ENCODE measurements at places on chromosomes 16 and 17.

DNA sequence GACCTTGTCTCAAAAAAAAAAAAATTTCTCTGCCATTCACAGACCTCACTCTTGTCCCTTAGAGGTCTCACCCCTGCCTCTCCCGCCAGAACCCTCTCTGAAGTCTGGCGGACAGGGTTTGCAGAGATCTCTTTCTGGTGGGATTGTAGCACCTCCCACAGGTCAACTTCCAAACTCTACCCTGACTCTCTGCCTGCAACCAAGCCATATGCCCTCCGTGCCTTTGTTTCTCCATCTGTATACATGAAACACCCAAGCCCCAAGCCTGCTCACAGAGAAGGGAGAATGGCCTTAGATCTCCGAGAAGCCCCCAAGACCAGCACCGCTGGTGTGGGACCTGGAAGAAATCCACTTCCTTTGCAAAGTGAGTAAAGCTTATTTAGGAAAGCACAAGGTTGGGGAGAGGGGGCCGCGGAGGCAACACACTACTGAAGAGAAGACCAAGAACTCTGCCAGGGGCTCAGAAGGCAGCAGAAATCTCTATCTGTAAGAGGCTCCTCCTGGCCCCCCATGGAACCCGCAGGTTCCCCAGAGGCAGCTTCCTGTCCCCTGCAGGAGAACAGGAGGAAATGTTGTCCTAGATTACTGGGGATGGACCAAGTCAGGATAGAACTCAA, 219.9 kb downstream of the C16orf78 start:
- H3K4me3 ChIP-seq: no peak overlapping the region
- peaks cover 67% of the 10 kb centered on the region for H3K4me1 ChIP-seq
- peaks cover 14% of the 10 kb centered on the region for H3K27me3 ChIP-seq
- no peaks in the 10 kb centered on the region for H3K36me3 ChIP-seq
- H3K27ac ChIP-seq: peak overlapping the region; percentile 69

DNA sequence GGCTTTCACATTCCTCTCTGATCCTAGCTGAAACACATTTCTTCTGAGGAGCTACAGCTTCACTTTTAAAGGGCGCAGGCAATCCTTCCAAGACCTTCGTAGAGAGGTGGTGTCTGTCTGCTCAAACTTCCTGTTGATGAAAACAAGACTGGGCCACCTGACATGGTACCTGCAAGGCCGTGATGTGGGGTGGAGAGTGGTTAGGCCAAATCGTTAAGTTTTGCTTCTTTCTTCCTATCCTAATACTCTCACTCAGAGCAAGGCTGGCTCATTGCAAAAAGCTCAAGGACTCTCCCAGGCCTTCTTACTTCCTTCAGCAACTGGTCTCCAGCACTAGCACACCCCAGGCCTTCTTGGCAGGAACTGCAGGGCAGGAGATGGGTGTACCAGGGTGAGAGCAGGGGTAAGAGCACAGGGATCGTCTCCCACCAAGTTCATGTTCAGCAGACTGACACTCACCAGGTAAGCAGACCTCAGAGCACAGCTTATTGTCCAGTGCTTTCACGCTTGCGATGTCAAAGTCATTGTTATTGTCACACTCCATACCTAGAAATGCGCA, 10.9 kb upstream of the FOXJ1 start:
- H3K27me3 ChIP-seq: no peaks in the 10 kb centered on the region
- no peak overlapping the region for H3K4me3 ChIP-seq
- DNase-seq: no peak
- no peak overlapping the region for H3K27ac ChIP-seq
- peaks cover 31% of the 10 kb centered on the region for H3K4me1 ChIP-seq

DNA sequence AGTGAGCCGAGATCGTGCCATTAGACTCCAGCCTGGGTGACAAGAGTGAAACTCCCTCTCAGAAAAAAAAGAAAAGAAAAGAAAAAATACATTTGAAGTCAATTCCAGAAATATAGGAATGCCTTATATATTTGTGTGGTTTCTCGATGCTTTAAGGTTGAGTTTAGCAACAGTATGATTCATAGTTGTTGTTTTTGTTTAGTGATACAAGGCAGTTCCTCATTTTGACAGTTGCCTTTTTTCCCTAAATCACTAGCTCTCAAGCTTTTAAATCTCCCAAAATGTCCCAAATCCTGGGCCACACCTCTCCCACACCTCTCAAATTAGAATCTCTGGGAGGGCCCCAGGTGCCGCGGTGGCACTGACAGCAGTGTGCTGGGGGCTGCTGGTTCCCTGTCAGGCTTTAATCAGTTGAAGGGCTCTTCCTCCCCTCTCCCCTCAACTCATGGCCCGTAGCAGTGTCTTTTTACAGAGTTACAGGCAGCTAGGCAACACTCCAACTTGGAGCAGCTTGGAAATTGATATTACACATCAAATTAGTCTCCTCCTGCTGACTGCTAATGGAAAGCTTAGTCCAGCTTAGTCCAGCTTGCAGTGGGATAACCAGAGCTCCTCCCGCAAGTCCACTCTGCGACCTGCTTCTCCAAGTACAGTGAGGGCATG, 58.4 kb downstream of the EPN2 start:
- no peaks in the 10 kb centered on the region for H3K36me3 ChIP-seq
- no peak overlapping the region for H3K27ac ChIP-seq
- H3K4me1 ChIP-seq: peaks cover 2% of the 10 kb centered on the region

- H3K36me3 ChIP-seq: no peaks in the 10 kb centered on the region
- no peak overlapping the region for H3K27ac ChIP-seq
- no peak for DNase-seq
- peaks cover 2% of the 10 kb centered on the region for H3K27me3 ChIP-seq
- H3K4me1 ChIP-seq: no peaks in the 10 kb centered on the region
Observed at GRCh38 chr16:21566891-21567414, 32.4 kb upstream of the METTL9 start.

DNA sequence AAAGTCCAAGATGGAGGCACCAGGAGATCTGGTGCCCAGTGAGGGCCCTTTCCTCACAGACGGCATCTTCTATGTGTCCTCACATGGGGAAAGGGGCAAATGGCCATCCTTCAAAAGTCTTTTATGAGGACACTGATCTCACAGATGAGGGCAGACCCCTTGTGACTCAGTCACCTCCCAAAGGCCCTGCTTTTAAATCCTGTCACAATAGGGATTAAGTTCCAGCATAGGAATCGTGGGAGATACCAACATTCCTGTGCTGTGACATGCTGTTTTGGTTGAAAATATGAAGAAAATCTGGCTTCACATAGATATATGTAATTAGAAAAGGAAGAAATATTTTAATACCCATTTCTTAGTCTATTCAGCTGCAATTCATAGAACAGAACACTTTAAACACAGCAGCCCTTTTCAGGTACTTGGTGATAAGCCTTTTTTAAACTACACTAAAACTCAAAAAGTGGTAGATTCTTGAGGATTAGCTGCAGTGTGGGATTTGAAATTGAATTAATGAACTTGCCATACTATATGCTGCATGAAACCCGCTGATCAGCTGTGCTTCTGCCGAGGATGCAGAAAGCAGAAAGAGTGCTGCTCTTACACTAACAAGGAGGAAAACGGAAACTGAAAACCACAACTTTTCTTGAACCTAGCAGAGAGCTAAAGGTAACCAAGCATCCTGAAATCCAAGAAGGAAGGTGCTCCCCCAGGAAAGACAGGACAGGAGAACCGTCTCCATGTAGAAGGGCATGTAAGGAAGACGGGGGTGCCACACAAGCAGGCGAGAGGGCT, 32.7 kb downstream of the VPS53 start:
- DNase-seq: no peak
- no peak overlapping the region for H3K27ac ChIP-seq
- peaks cover 6% of the 10 kb centered on the region for H3K36me3 ChIP-seq
- H3K27me3 ChIP-seq: no peaks in the 10 kb centered on the region
- H3K4me1 ChIP-seq: peaks cover 4% of the 10 kb centered on the region
- no peak overlapping the region for H3K4me3 ChIP-seq

DNA sequence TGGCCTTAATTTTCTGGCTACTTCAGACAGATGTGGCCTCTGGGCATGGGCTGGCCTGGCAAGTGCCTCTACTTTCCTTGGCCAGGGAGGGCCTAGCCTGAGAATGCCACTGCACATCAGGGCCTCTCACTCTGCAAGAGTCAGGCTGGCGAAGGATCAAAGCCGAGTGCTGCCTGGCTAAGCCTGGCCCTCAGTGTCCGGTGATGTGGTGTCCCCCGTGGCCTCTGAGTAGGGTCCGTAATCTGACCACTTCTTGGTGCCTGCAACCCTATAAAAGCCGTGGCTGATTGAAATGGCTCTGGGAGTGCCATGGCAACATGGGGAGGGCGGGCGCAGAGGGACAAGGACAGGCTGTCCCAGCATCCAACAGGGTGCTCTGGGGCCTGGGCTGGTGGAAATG, 30.2 kb downstream of the TBX4 start:
- H3K27me3 ChIP-seq: peaks cover 5% of the 10 kb centered on the region
- no peak overlapping the region for H3K27ac ChIP-seq
- H3K4me3 ChIP-seq: no peak overlapping the region

DNA sequence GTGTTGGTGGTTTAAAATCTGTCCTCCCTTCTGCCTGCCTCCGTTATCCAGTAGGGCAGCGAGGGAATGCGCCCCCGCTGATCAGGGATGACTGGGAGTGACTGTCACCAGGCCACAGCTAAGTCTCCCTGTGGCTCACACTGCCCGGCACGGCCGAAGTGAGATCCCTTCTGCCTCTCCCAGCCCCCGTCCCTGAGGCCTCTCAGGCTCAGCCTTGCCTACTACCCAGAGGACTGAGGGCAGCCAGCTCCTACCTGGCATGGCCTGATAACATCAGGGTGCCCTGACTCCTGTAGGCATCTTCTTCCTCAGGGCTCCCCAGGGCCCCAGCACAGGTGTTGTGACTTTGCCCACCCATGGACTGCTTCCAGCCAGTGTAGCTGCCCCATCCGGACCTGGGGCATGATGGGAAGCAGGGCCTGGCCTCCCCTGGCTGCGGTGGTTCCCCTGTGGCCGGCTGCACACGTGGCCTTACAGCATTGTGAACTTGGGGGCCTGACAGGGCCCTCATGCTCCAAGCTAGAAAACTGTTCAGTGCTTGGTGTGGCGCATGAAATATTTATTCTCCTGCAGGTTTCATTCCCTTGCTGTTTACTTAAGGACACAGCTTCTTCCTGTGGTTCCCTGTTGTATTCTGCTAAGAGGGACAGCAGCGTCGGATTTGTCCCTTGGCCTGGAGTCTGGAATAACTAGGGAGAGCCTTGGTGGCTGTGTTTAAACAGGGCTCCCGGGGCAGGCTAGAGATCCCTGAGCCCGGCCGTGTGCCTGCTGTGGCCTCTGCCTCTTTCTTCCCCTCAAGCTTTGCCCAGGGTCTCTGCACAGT, 30.0 kb downstream of the GINS2 start:
- H3K4me1 ChIP-seq: peaks cover 26% of the 10 kb centered on the region
- DNase-seq: no peak
- no peaks in the 10 kb centered on the region for H3K36me3 ChIP-seq
- H3K27ac ChIP-seq: peak overlapping the region; percentile 86
- H3K4me3 ChIP-seq: no peak overlapping the region

- DNase-seq: no peak
- peaks cover 5% of the 10 kb centered on the region for H3K36me3 ChIP-seq
- H3K4me3 ChIP-seq: no peak overlapping the region
- no peak overlapping the region for H3K27ac ChIP-seq
- peaks cover 8% of the 10 kb centered on the region for H3K27me3 ChIP-seq
Observed at GRCh38 chr17:28506763-28507487, 777 bp downstream of the FOXN1 start.

- no peak for DNase-seq
- H3K36me3 ChIP-seq: no peaks in the 10 kb centered on the region
- H3K4me1 ChIP-seq: peaks cover 4% of the 10 kb centered on the region
- no peaks in the 10 kb centered on the region for H3K27me3 ChIP-seq
- H3K27ac ChIP-seq: no peak overlapping the region
Observed at GRCh38 chr17:45577571-45578279, 87.2 kb upstream of the PLEKHM1 start.

- DNase-seq: peak; percentile 45
- H3K4me3 ChIP-seq: peak overlapping the region; percentile 79
- peak overlapping the region; percentile 60 for H3K27ac ChIP-seq
- H3K27me3 ChIP-seq: peaks cover 9% of the 10 kb centered on the region
- no peaks in the 10 kb centered on the region for H3K36me3 ChIP-seq
Observed at GRCh38 chr16:49859125-49859811, 3.4 kb upstream of the ZNF423 start.

- peaks cover 12% of the 10 kb centered on the region for H3K4me1 ChIP-seq
- no peak overlapping the region for H3K4me3 ChIP-seq
- no peaks in the 10 kb centered on the region for H3K36me3 ChIP-seq
- no peak overlapping the region for H3K27ac ChIP-seq
- DNase-seq: no peak
Observed at GRCh38 chr16:50944436-50944835, 202.6 kb downstream of the CYLD start.

GRCh38 chr17:58284613-58285421, 4.1 kb upstream of the MPO start:
- H3K27ac ChIP-seq: no peak overlapping the region
- H3K36me3 ChIP-seq: no peaks in the 10 kb centered on the region
- peaks cover 5% of the 10 kb centered on the region for H3K27me3 ChIP-seq
- H3K4me3 ChIP-seq: no peak overlapping the region
- peaks cover 2% of the 10 kb centered on the region for H3K4me1 ChIP-seq
- DNase-seq: no peak

GRCh38 chr16:72149676-72150464, 22.1 kb downstream of the PMFBP1 start:
- H3K27me3 ChIP-seq: peaks cover 2% of the 10 kb centered on the region
- H3K36me3 ChIP-seq: peaks cover 4% of the 10 kb centered on the region
- peaks cover 2% of the 10 kb centered on the region for H3K4me1 ChIP-seq

GRCh38 chr17:57498443-57498842, 242.1 kb downstream of the MSI2 start:
- DNase-seq: no peak
- no peak overlapping the region for H3K27ac ChIP-seq
- H3K36me3 ChIP-seq: no peaks in the 10 kb centered on the region
- H3K4me3 ChIP-seq: no peak overlapping the region
- H3K27me3 ChIP-seq: peaks cover 12% of the 10 kb centered on the region
- peaks cover 17% of the 10 kb centered on the region for H3K4me1 ChIP-seq

DNA sequence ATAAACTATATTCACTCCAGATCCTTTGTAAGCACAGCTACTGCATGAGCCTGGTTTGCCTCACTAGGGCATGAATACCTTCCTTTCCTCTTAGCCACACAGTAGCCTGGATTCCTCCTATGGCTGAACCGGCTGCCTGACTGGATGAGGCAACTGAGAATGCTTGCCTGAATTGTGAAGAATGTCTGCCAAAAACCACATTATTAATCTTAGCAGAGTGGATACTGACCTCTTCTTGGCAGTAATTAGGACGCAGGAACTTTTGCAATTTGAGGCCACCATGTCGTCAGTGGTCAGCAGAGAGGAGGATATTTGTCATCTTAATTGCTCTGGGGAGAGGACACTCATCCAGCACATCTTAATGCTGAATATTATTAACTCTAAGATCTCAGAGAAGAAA, 651.8 kb upstream of the GOT2 start:
- H3K4me1 ChIP-seq: peaks cover 2% of the 10 kb centered on the region
- no peaks in the 10 kb centered on the region for H3K36me3 ChIP-seq
- DNase-seq: no peak
- H3K4me3 ChIP-seq: no peak overlapping the region

DNA sequence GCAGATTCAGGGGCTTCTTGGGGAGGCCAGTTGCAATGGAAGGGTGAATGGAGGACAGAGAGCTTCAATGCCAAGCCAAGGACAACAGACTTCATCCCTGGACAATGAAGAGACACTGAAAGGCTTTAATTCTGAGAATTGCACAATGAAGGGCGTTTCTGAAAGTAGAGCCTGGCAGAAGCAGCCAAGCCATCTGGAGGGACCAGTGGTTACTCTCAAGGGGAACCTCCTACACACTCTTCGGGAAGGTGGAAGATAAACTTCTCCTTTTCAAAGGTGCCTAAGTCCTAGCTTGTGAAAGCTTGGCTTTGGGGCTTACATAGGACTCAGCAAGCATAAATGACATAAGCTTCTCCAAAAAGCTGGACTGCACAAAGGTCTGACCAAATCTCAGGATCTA, 6.2 kb upstream of the CES1 start:
- no peak overlapping the region for H3K4me3 ChIP-seq
- H3K4me1 ChIP-seq: no peaks in the 10 kb centered on the region
- DNase-seq: no peak

All from glutamatergic neuron (in vitro differentiated cells).